BE2C (cell line): ENCODE measurements at places on chromosomes 13 and 19.
A peak's percentile ranks its signal among the peaks of the same experiment; 100 is the strongest.

- DNase-seq: no peak
These were observed 2.2 kb upstream of the TNFRSF19 start for GRCh38 chr13:23567906-23568460.

DNA sequence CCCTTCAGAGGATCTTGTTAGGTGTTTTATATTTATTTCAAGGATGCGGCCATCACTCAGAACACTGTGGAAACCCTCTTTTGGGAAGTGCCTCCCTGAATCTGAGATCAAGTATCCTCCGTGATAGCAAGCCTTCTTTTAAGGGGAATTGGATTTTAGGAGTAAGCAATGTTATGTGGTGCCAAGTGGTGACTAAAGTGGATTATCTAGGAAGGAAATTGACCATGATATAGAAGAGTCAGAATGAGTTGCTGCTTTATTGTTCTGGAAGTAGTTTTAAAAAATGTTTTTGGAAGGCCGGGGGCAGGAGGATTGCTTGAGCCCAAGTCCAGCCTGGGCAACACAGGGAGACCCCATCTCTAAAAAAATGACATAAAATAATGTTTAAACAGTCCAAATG, 6.7 kb downstream of the ERCC5 start:
- no peak for DNase-seq

DNA sequence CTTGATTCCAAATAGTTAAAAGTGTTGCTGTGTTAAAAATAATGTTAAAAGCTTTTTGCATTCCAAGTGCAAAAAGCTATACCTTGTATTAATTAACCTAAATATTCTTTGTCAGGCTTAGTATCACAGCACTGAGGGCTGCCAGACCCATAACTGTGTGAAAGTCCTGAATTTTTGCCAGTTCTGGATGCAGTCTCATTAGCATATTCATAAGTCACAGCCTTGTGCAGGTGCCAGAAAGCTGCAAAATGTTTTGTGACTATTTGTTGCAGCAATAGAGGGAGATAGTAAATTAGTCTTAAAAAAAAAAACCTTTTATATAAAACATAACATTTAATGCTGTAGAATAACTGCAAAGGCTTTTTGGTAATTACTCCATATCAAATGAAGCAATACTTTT, 56.6 kb downstream of the SLITRK1 start:
- DNase-seq: no peak

- no peak for DNase-seq
These were observed 1712.4 kb downstream of the EFNB2 start for GRCh38 chr13:104823071-104823470.

- no peak for DNase-seq
These were observed 80.7 kb downstream of the SLC7A1 start for GRCh38 chr13:29514720-29515310.

- DNase-seq: no peak
These were observed 242.4 kb upstream of the TMTC4 start for GRCh38 chr13:100917011-100917410.

DNA sequence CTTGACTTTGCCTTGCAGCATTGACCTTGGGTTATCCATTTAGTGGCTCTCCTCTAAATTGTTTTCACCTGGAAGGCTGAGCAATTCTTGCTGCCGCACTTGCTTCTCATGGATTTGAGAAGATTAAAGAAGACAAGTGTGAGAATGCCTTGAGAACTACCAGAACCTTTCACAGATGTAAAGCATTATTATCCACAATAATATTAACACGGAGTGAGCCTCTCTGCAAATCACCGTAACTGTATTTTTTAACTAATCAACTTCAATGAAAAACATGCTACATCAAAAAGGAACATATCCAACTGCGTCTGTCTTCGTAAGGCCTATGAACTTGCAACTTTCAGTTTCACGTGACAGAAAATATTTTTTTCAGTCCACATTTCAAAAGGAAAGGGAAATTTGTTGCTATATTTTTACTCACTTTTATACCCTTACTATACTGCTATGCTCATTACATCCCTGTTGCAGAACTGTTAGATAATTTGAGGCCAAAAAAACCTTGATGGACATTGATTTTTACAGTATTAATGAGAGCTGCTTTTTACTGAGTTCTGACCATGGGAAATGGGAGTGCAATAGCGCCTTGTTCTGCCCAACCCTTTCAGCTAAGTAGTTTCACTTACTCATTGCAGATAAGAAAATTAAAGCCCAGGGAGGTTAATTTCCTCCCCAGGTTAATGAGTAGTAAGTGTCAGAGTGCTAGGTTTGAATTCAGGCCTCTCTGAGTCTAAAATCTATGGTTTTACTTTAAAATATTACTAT, 93.8 kb upstream of the RAP2A start:
- DNase-seq: no peak

GRCh38 chr13:29571876-29572570, 23.5 kb downstream of the SLC7A1 start:
- DNase-seq: no peak

GRCh38 chr19:50196322-50196932, 7.0 kb upstream of the MYH14 start:
- no peak for DNase-seq

GRCh38 chr19:44947041-44947581, 1.3 kb downstream of the APOC2 start:
- no peak for DNase-seq

DNA sequence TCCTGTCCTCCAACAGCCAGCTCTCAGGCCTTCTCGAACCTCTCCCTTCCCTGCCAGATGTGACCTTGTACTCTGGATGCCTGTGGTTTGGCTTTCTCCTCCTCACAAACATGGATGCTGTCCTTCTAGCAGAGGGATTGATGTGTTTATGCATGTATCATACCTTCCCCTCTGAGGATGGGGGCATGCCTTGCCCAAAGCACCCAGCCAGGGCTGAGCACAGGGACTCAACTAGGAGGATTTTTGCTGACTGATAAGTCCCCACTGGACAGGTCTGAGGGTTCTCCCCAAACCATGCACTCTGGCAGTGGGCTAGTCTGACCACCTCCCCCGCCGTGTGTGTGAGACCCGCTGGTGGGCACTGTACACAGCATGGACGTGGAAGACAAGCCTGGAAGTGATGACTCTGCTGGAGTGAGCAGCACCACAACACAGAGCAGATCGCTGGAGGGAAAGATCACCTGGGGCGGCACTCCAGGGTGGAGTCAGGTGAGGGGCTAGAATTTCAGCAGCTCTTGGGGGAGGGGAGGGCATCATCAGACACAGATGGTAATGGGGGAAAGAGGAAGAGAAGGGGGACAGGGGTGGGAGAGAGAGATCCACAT, 360.3 kb upstream of the ZNF507 start:
- DNase-seq: no peak

DNA sequence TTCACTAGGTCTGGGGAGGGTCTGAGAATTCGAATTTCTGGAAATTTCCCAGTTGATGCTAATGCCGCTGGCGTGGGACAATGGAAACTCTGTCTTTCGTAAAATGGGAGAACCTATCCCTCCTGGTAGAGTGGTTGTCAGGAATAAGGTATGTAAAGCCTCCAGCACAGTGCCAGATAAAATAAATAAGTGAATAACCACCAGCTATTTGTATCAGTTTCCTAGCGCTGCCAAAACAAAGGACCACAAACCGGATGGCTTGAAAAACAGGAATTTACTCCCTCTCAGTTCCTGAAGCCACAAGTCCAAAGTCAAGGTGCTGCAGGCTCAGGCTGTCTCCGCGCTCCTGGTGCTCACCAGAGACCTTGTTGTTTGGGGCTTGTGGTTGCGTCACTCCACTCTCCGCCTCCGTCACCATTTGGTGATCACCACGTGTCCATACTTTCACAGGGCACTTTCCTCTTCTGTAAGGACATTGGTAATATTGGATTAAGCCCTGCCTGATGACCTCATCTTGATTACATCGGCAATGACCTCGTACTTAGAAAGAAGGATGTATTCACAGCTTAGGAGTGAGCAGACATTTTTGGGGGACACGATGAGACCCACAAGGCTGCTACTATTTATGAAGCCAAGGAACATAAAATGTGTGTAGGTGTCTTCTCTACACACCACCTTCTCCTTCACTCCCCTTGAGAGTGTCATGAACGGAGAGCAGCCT, 428.5 kb downstream of the IRS2 start:
- DNase-seq: no peak

GRCh38 chr19:39211731-39212374, 7.8 kb upstream of the SYCN start:
- DNase-seq: no peak

DNA sequence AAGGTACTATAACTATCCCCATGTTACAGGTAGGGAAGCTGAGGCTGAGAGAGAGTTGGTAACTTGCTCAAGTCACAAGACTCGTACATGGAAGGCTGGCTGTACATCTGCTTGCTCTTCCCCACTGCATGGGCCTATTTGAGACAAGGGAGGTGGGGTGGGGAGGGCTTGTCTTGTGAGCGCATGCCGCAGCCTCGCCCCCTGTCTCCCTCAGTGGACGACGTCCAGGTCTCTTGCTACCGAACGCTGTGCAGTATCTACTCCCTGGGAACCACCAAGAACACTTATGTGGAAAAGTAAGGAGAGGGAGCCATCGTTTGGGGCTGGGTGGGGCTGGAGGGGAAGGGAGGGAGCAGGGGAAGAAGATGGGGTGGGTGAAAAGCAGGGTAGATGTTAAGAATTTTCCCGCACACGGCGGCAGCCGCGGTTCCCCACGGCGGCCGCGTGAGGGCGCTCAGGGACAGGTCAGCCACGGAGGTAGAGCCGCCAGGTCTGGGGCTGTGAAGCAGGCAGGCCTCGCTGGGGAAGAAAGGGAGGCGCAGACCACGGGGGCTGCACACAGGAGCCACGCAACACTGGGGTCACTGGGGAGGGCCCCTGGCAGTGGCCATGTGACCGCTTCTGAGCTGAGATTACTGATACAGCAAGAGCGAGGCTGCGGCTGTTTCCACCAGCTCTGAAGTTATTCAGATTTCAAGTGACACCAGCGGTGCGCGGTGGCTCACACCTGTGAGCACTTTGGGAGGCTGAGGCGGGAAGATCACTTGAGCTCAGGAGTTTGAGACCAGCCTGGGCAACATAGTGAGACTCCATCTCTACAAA, 81.5 kb downstream of the RYR1 start:
- DNase-seq: peak; percentile 83

DNA sequence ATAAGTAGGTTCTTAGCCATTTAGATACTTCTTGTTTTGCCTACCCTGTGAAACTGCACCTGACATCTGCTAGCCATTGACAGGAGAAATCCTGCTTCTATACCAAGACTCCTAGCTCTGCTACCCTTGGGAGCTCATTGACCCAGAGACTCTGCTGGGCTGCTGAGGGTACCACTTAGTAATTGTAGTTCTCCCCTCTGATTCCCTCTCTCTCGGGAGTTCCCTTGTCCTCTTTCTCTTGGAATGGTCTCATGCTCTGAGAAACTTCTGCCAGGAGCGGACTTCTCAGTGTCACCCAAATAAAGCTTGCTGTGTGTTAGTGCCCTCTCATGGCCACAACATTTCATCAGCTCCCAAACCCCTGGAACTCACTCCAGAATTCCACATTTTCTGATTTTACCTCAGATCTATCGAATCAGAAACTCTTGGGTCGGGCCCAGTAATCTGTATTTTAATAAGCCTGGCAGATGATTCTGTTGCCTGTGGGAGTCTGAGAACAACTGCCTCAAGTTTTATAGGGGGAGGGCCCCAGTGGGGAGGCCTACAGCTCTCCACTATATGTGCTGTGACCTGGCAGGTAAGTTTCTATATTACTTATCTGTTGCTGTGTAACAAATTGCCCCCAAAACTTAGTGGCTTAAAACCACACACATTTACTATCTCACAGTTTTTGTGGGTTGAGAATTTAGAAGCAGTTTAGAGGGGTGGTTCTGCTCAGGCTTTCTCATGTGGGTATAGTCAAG, 221.1 kb downstream of the TDRD3 start:
- DNase-seq: no peak

DNA sequence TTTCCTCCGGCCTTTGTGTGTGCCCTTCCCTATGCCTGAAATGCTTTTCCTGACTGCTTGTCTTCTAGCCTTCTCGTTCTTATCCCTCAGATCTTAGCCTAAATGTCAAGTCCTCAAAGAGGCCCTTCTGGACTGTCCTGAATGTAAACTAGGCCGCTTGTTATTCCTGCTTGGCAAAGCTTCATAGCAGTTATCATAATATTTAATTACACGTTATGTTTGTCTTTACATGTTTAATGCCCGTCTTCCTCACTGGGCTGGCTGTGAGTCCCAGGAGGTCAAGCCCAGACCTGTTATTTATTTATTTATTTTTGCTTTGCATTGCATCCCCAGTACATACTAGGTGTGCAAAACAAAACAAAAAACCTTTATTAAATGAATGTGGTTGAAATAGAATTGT, 62.7 kb downstream of the SIPA1L3 start:
- no peak for DNase-seq

DNA sequence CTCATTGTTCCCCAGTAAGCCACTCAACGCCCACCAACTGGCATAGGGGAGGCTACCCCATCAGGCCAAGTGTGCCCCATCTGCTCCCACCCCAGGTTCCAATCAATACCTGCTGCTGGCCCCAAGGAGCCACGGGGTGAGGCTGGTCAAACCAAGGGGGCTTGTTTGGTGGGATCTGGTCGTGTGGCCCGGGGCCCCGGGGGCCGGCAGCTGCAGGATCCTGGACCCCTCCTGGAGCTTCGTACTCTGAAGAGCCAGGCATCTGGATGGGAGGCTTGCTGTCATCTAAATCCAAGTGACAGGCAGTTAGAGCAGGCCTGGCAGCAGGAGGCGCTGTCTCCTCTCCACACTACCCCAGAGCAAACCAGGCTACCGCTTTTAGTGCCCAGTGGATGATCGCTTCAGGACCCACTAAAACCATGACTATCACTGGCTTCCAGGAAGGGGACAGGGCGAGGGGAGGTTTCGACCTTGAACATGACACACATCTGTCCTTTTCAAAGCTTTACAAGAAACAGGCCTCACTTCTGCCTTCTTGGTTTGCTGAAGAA, 14.2 kb downstream of the CHERP start:
- peak; percentile 58 for DNase-seq
